Stimulated activated CD8-positive, alpha-beta memory T cell treated with anti-CD3 and anti-CD28 coated beads, Interleukin-4, amount 100 ng/mL, for 4 hours (primary cell): ENCODE measurements at places on chromosomes 6 and 20.

GRCh38 chr6:41059556-41059955, 6.6 kb downstream of the APOBEC2 start:
- no peak for DNase-seq

GRCh38 chr6:29009358-29009757, 4.2 kb upstream of the ZNF311 start:
- no peak for DNase-seq

DNA sequence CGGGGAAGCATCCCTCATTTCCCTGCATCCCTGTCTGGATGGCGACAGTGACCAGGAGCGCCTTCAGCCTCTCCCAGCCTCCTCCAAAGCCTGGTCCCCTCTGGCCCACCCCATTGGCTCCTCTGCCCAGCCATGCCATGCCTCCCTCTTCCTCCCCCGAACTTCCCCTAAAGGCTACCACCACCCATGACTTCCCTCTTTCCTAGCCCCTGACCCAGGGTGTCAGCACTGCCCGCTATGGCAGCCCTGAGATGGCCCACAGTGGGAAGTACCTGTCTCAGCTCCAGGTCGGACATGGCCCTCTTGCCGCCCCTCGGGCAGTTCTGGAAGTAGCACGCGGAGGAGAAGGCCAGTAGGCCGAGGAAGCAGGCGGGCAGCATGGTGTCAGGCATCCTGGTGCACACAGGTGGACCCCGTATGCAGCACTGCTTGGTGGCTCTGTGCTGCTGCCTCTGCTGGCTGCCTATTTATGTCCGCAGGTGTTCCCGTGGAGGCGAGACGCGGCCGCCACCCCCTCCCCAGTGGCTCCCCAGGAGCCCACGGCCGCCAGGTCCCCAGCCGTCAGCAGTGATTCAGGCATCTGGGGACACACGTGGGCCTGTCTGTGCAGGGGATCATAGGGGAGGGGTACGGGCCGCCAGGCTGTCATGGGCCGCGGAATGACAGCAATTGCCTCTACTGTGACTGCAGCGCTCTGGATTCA, at the start of gene AVP:
TSS of gene AVP (minus strand) at position 442 of the 703 bp plus-strand sequence. CDS start at position 392, 50 bp downstream.
- no peak for DNase-seq

DNA sequence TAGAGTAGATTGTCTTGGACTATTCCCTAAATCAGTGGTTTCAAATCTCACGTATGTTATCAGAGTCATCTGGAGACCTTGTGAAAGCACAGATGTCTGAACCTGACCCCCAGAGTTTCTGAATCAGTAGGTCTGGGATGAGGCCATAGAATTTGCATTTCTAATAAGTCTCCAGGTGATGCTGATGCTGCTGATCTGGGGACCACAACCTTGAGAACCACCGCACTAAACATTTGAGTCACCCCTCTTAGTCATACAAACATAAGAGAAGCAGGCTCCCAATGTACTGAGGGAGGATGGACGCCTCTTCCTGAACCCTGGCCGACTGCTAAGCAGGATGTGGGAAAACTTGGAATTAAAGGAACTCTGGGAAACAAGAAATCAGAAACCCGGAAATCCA, 187.8 kb upstream of the PRDM1 start:
- no peak for DNase-seq

DNA sequence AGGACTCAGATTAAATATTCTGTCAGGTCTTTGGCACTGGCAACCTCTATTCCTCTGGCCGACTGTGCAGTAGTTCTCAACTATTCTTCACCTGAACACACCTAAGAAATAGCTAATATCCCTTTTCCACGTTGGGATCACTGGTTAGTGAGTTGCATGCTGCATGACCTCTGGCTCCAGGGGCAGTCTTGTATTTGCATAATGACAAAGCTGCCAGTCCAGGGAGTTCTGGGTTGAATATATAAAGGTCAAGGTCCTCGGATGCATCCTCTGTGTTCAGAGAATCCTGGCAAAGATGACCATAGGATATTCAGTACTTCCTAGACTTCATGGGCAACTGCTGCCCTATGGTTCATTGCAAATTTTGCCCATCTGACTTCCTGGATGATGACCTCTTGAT, 131.2 kb downstream of the DNAH8 start:
- no peak for DNase-seq

- no peak for DNase-seq
Observed at GRCh38 chr6:54768494-54768893, 78.1 kb upstream of the FAM83B start.

DNA sequence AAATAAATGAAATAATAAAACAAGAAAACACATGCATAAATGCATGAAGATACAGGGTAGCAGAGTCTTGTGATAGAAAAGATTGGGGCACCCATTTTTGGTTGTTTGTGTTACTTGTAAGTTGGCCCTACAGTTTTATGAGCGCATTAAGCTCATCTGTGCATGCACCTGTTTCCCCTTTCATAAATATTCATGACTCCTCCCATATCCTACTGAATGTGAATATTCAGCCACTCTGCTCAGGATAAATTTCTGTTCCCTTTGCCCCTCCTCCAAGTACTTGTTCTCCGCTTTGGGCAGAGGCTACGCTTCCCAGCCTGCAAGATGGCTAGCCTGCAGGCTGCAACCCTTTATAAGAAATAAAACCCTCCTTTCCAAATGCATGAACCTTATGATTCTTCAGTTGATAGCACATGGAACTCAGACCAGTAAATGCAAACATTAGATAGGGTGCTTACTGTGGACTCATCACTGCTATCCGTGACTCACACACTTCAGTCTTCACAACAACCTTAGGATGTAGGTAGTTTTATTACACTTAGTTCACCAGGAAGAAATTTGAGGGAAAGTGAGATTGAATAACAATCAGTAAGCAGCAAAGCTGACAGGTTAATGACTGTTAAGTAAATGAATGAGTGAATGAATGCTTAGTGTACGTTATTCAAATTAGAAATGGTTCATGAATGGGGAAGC, 15.0 kb downstream of the ALDH8A1 start:
- no peak for DNase-seq

GRCh38 chr6:166470863-166471410, 88.2 kb upstream of the MPC1 start:
- DNase-seq = no peak

DNA sequence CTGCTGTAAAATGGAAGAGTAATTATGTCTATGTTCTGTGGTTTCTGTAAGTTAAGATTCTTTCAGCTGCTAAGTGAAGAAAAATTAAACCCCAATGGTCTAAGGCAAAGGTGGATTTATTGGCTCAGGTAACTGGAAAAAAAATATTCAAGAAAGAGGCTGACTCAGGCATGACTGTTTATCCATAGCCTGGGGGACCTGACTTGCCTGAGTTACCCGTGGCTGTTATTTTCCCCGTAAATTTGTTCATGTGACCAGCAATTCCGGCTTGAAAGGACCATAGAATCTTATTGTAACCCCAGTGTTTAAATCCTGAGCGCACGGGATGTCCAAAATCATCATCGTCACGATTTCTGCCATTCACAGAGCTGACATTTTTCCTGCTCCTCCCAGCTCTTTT, 32.3 kb upstream of the SULF2 start:
- no peak for DNase-seq

DNA sequence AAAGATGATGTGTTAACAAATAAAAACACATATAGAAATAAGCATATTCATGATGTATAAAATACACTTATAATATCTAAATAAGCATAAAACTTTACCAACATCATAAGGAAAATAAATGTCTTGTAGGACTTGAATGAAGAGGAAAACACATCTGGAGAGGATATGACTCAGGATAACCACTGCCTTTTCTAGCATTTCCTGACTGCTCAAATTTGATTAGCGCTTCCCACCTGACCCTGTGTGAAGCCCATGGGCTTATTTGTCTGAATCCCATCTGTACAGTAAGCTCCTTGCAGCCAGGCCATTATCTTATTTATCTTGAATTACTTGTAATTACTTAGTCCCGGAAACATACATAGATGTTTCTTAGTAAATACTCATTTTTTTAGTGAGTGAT, 608.6 kb downstream of the COL12A1 start:
- DNase-seq = no peak

GRCh38 chr20:10313701-10314100, 95.1 kb downstream of the SNAP25 start:
- DNase-seq = no peak

- peak; percentile 15 for DNase-seq
Observed at GRCh38 chr6:109187399-109188114, 92.2 kb downstream of the CEP57L1 start.

- DNase-seq = no peak
Observed at GRCh38 chr6:117513778-117514365, 31.4 kb downstream of the DCBLD1 start.

- no peak for DNase-seq
Observed at GRCh38 chr20:8223091-8223870, 91.2 kb downstream of the PLCB1 start.

GRCh38 chr6:31940256-31940664, 5.6 kb upstream of the CFB start:
- no peak for DNase-seq

DNA sequence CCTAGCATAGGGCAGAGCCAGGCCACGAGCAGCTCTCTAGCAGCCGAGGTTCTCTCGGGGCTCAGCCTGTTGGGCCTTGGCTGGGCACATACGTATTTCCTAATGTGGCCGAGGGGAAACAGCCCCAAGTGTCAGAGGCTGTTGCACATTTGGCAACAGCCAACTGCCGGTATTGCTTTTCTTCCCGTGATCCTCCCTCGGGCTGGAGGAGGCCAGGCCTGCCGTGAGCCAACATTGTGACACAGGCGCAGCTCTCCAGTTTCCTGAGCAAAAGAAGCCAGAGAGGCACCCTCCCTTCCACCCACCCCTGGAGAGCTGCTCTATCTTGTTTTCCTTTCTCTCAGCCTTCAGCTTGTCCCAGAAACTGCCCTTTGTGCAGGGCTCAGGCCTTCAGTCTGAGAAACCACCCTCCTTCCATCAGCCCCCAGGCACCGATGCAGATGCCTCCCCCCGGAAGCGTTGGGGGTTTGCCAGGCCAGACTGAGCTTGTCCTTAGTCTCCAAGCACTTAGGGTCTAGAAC, 5.1 kb upstream of the BPI start:
- DNase-seq = no peak

DNA sequence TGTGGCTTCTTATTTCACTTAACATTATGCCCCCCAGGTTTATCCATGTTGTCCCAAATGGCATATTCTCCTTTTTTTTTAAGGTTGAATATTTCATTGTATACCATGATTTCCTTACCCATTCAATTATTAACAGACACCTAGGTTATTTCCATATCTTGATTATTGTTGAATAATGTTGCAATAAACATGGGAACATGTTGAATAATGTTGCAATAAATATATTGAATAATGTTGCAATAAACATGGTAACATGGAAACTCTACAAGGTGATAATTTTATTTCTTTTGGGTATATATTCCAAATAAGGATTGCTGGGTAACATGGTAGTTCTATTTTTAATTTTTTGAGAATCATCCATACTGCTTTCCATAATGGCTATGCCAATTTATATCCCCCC, 648.1 kb downstream of the MMUT start:
- DNase-seq = no peak

GRCh38 chr6:76220805-76221204, 148.3 kb upstream of the IMPG1 start:
- no peak for DNase-seq
